Endothelial cell of umbilical vein (primary cell): ENCODE measurements at places on chromosomes 1 and 21. TPM values are rescaled to one million over a fixed set of nuclear protein-coding genes. Genes with fewer than 3 reads are reported as not detected.

HES3 gene
- total RNA-seq = not detected in 2 replicates

VWA1 gene
- total RNA-seq = 3.3 and 6.1 TPM in 2 replicates

AMY1A gene
- not detected in 2 replicates for total RNA-seq

GNAT2 gene
- 0.30 TPM in 1 of 2 replicates, not detected in the other for total RNA-seq

NBL1 gene
- 39.8 and 40.5 TPM in 2 replicates for total RNA-seq

PGLYRP3 gene
- total RNA-seq = not detected in 2 replicates

HOOK1 gene
- not detected in 2 replicates for total RNA-seq

ST6GALNAC3 gene
- total RNA-seq = 44.0 and 48.3 TPM in 2 replicates

FABP3 gene
- total RNA-seq = 0.84 and 1.8 TPM in 2 replicates

OVAAL gene
- not detected in 2 replicates for total RNA-seq

HNRNPR gene
- 165 and 171 TPM in 2 replicates for total RNA-seq

SPRR2F gene
- not detected in 2 replicates for total RNA-seq

SLC16A4 gene
- 2.1 and 2.8 TPM in 2 replicates for total RNA-seq

RO60 gene
- 60.3 and 61.8 TPM in 2 replicates for total RNA-seq

SRGAP2B gene
- total RNA-seq = 75.2 and 76.7 TPM in 2 replicates

METTL25B gene
- 12.8 and 15.5 TPM in 2 replicates for total RNA-seq

HAPLN2 gene
- total RNA-seq = not detected in 2 replicates

CA14 gene
- total RNA-seq = not detected in 2 replicates

ACTL8 gene
- total RNA-seq = not detected in 2 replicates

CYP4A11 gene
- total RNA-seq = not detected in 2 replicates

IL10 gene
- total RNA-seq = not detected in 2 replicates

OLFML2B gene
- 0.51 and 0.62 TPM in 2 replicates for total RNA-seq

OR2L2 gene
- total RNA-seq = 0.07 TPM in 1 of 2 replicates, not detected in the other
